ENCODE measurements at places on chromosomes 7 and 10. TPM values are rescaled to one million over a fixed set of nuclear protein-coding genes. Genes with fewer than 3 reads are reported as not detected.
A peak's percentile ranks its signal among the peaks of the same experiment; 100 is the strongest.

CYP2C19 gene
- total RNA-seq, result 0.20 TPM

CTBP2 gene
- total RNA-seq, result 48.1 TPM

GRCh38 chr7:101527844-101528667 lies 101.0 kb downstream of the MYL10 start:
- H3K4me3 ChIP-seq, result no peak overlapping the region
- DNase-seq, result peak; percentile 61
- no peaks in the 10 kb centered on the region for H3K27me3 ChIP-seq
- H3K27ac ChIP-seq, result no peak overlapping the region
- no peaks in the 10 kb centered on the region for H3K36me3 ChIP-seq
- peaks cover 9% of the 10 kb centered on the region for H3K4me1 ChIP-seq

DNA sequence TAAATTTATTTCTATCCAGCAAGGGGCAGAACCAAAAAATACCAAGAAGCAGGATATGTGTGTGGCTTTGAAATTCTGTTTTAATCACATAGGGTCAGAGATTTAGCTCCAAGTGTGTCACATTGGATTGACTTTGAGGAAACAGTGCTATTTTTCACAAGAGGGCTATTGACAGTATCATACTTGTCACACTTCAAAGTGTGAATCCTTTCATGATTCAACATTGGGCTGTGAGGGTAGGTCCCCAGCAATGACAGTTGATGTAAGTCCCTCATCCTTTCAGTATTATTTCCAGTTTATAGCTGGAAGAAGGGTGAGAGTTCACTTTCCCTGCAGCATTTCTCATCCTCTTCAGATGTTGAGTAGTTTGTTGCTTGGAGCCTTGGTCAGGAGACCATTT lies 7.4 kb downstream of the CCNY start:
- no peak for DNase-seq
- peaks cover 40% of the 10 kb centered on the region for H3K4me1 ChIP-seq
- no peak overlapping the region for H3K4me3 ChIP-seq
